ENCODE measurements at places on chromosomes 11 and 22.

DNA sequence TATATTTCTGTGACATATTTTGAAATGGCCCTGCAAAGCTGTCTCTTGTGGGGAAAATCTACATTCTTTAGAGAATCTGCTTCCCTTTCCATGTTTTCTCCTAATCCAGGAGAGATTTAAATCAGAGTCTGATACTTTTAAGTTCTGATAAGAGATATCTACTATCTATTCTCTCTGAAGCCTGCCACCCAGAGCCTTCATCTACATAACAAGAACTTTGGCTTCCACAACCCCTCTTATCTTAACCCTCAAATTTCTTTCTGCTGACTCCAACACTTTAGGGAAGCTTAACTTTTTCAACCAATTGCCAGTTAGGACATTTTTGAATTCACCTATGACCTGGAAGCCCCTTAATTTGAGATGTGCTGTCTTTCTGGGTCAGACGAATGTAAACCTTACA, 965.2 kb downstream of the TBC1D22A start:
- no peak for DNase-seq

DNA sequence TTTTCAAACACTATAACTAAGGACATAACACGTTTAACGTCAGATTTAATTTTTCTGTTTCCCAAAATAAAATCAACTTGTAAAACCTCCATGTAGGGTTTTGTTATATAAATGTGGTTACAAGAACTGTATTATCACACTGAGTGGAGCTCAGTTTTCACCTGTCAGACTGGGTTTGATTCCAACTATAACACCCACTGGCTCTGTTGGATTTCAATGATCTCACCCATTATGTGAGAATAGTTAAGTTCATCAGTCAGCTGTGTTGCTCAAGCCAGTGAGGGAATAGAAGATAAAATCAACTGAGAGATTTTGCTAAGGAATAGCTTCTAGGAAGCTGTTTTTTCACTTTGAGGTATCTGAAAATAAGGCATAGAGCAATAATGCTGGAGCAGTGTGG, 5.1 kb upstream of the OR52R1 start:
- DNase-seq = no peak

DNA sequence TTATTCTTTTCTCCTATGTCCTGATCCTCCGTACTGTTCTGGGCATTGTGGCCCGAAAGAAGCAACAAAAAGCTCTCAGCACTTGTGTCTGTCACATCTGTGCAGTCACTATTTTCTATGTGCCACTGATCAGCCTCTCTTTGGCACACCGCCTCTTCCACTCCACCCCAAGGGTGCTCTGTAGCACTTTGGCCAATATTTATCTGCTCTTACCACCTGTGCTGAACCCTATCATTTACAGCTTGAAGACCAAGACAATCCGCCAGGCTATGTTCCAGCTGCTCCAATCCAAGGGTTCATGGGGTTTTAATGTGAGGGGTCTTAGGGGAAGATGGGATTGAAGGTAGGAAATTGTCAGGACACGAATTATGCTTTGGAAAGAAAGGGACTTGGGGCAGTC, 843 bp downstream of the OR51T1 start:
- DNase-seq = no peak

- DNase-seq = no peak
Observed at GRCh38 chr22:43247546-43248260, 60.8 kb upstream of the TTLL12 start.
